Aorta (tissue), 5 donors: ENCODE measurements at places on chromosomes 2 and 18. TPM values are rescaled to one million over a fixed set of nuclear protein-coding genes. Genes with fewer than 3 reads are reported as not detected.

DNA sequence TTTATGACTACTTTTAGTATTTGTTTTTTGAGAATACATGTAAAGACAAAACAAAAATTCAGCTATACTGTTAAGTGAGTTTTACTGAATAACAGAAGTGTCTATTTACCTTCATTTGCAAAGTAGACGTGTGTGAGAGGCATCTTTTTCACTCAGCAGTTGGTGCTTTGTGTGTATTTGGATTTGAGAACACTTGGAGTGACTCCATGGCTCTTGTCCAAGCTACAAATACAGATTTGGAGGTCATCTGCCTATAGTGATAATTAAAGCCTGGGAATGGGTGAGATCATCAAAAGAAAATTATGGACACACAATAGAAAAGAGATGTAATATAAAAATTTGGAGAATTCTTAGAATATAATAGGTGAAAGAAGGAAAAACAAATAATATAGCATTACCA lies 6.2 kb downstream of the NAB1 start:
- H3K4me1 ChIP-seq: peaks cover 8% of the 10 kb centered on the region
- no peak overlapping the region for H3K4me3 ChIP-seq
- no peaks in the 10 kb centered on the region for H3K27me3 ChIP-seq
- H3K36me3 ChIP-seq: peaks cover 2% of the 10 kb centered on the region
- no peak overlapping the region for H3K27ac ChIP-seq

DNA sequence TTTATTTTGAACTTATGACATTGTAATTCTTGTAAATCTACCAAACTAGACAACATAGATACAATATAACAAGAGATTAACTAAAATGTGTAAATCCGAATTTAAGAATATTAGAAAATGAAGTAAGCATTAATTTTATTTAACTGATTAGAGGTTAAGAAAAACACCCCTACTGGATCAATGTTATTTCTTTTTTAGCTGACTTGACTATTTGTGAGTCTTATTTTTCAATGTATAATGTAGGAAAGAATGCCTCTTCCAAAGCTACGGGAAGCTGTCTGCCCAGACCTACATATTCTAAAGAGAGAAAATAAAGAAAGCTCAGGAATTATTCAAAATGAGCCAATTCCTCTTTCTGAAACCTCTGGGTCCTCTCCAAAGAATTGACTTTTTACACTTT lies 490.8 kb upstream of the CDH7 start:
- H3K27ac ChIP-seq: no peak overlapping the region
- no peaks in the 10 kb centered on the region for H3K4me1 ChIP-seq
- H3K4me3 ChIP-seq: no peak overlapping the region
- H3K36me3 ChIP-seq: no peaks in the 10 kb centered on the region

DNA sequence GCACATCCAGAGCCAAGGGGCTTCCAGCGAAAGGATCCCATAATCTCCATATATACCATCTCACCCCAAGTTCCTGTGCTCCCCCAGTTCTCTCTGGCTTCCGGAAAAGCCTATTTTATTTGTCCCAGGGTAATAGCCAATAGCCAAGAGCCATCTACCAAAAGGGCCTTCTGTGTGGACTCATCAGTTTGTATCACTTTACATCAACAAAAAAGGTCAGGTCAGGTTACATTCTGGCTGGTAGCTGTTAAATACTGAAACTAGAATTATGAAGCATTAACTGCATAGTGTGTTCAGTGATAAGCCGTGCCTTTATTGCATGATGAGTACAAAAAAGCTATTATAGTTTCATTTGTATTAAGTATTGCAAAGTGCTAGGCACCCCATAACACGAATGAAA lies 223.7 kb downstream of the IRS1 start:
- H3K4me1 ChIP-seq: no peaks in the 10 kb centered on the region
- H3K4me3 ChIP-seq: no peak overlapping the region
- no peak overlapping the region for H3K27ac ChIP-seq
- H3K27me3 ChIP-seq: no peaks in the 10 kb centered on the region
- no peaks in the 10 kb centered on the region for H3K36me3 ChIP-seq

FBLN7 gene
- 2.6 TPM for polyA plus RNA-seq

CERKL gene
- 0.38 TPM for polyA plus RNA-seq
